Activated CD4-positive, alpha-beta T cell treated with anti-CD3 and anti-CD28 coated beads for 1 hour (primary cell): ENCODE measurements at places on chromosomes 12 and 14.

- no peak for DNase-seq
Measured at GRCh38 chr12:41460906-41461305, 272.8 kb downstream of the PDZRN4 start.

DNA sequence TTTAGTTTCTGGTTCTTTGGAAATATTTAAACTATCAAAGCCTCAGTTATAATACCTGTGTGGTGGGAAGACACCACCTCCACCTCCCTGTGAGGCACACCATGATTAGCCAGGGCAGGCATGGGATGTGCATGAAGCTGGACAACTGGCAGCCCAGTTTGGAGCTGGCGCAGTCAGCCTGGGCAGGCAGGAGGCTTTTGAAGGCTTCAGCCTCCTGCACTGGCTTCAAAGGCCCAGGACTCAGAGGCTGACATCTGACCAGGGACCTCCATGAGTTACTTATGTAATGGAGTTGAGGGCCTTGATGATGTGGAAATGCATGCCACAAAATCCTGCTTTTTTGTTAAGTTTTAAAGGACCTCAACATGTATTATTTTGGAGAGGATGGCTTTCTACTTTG, 30.3 kb downstream of the C14orf132 start:
- DNase-seq: no peak

DNA sequence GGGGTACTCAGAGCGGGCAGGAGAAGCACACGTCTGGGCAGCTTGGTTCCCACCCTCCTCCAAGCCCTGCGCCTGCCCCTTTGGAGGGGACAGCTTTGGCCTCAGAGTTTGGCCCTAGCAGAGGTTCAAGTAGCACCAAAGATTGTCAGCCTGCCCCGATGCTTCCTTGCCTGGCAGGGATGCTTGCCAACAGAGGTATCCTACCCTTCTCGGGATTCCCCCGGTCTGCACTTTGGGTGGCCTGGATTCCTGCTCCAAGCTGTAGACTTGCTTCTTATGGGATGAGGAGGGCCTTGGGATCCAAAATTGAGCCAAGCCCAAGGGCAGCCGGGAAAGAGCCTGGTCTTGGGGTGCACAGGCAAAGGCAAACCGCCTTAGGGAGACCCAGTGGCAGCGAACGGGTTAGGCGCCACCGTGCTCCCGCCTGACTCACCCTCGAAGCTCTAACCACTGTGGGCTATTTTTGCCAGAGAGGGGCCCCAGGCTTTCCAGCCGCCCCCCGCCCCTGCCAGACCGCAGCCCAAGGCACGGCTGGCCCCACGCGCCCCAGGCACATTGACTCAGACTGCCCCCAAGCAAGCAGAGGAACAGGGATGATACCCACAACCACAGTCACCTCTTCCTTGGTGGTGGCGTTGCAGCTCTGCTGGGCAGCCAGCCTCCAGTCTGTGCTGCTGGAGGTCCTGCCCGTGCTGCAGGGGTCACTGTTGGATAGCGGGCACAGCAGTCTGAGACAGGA, 847 bp upstream of the WNT10B start:
- DNase-seq: no peak

DNA sequence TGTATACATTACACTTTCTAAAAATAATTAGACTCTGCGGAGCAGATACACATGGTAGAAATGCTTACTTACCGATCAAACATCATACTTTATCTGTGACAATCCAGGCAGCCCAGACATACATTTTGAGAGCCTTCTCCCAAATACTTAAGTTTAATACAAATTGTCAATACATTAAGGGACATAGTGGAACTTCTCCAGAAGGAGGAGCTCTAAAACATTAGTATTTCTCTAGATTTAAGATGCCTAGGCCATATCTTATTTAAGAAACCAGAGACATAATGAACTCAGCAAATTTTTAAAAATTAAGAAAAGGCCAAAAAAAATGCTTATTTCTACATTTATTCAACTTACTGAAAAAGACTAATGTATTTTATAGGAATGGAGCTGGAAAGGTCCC, 16.1 kb downstream of the ACSM4 start:
- DNase-seq: no peak

DNA sequence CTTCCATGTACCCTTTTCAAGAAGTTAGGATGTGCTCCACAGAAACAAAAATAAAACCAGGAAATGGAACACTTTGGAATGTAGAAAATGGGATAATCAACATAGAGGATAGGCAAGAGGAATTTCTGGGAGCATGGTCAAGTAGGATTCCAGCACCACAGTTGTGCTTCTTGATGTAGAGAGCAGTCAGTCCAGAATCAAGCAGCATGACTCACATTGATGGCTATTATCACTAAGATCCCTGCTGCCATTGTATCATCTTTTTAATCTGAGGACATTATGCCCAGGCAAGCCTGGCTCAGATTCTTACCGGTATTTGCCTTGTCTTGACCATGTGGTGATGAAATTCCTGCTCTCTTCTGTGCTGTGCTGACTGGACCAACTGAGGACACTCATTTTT, 5.7 kb downstream of the ETFRF1 start:
- DNase-seq: no peak
